ENCODE measurements at places on chromosomes 11 and 22. TPM values are rescaled to one million over a fixed set of nuclear protein-coding genes. Genes with fewer than 3 reads are reported as not detected.
A peak's percentile ranks its signal among the peaks of the same experiment; 100 is the strongest.

GRCh38 chr11:76131671-76132631 is 74.4 kb downstream of the WNT11 start:
- DNase-seq, result peak; percentile 21

GRCh38 chr11:56886455-56886854 is 102.3 kb upstream of the OR5AK2 start:
- no peak for DNase-seq

Gene PIWIL4
- total RNA-seq, result not detected

DNA sequence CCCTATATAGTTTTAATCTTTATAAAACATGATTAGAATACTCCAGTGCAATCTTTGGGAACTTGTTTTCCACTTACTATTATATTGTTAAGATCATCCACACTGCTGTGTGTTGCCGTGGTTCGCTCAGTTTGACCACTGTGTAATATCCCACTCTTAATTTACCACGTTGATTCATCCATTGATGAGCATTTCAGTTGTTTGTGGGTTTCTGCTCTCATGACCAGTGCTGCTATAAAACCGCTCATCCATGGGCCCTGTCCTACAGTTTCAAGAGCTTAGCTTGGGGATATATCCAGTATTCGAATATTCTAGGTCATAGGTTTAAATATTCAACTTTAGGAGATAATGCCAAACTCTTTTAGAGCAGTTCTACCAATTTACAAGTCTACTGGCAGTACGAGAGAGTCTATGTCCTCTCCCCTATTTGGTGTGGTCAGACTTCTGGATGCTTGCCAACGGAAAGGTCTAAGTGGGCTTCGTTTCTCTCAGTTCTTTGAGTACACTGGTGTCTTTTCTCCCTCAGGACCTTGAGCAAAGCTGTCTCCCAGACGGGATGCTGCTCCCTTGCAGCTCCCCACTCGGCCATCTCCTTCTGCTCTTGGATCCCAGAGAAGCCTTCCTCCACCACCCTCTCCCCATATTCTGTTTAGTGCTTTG is 94.9 kb upstream of the ALX4 start:
- peak; percentile 91 for DNase-seq

- no peak for DNase-seq
Observed at GRCh38 chr11:1879342-1879940, 12.3 kb downstream of the PRR33 start.

Gene ARFGAP2
- total RNA-seq, result 51.5 TPM

DNA sequence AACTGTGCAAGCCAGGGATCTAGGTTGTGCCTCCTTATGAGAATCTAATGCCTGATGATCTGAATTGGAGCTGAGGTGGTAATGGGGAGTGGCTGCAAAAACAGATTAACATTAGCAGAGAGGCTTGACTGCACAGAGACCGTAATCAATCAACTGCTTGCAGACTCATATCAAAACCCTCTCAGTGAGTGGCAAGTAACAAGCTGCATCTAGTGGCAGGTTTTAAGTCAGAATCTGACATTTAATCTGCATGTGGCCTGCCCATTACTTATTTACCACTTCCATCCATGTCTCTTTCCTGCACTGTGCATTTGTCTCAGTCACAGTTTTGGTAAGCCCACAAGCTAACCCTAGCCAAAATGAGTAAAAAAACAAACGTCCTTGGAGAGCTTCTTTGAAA is 11.2 kb downstream of the C11orf58 start:
- DNase-seq, result no peak

GRCh38 chr11:60953781-60954180 is 1.8 kb upstream of the SLC15A3 start:
- no peak for DNase-seq

DNA sequence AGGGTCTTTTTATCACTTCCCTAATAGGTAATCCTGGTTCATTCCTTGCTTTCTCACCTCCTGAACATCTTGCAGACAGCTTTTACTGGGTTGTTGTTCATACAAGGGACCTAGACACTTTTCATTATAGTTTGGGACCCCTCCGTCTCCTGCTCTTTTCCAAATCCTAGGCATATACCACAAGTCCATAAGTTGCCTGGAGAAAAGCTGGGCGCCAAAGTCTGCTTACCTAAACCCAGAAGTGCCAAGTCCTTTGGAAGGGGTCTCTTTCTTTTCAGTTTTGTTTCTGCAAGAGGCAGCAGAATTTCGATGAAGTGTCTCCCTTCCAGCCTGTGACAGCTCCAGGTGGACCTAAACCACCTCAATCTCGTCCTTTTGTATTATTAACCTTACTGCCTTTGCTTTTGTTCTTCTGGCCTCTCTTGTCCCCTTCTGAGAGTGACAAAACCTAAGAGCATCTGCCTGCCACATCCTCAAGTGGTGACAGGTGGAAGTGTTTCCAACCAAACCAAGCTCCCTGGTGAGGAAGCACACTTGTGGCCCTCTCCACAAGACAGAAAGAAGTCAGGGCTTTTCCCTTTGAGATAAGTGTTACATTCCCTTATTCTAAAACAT is 19.5 kb upstream of the P2RY6 start:
- no peak for DNase-seq

DNA sequence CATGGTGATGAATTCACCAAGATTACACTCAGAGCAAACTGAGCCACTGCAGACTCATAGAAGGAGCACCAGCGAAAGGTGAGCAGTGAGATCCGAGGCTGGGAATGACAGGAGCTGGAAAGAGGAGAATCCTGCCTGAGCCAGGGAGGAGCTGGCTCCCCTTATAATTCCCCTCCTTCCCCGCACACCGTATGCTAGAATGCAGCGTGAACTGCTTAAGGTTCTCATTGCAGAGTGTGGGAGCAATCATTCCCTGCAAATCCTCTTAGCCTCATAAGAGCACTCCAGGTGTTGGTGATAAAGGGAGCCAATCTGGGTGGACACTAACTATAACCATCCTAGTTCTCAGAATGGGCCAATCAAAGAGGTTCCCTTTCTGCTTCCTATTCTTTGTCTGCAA is 127.6 kb upstream of the TEAD1 start:
- no peak for DNase-seq

DNA sequence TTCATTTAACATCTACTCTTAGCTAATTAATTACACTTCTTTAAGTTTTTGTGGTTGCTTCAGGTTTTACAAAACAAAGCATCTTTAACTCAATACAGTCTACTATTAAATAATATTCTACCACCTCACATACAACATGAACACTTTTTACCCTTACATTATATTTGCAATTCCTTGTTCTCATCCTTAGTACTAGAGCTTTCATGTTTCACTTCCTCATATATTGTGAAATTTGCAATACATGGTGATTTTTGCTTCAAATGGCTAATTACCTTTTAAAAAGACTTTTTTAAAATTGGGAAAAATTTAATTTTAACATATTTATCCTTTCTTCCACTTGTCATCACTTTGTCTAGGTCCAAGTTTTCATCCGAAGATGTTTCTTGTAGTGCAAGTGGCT is 37.5 kb downstream of the RSF1 start:
- DNase-seq, result no peak

Gene API5
- 118 TPM for total RNA-seq

GRCh38 chr22:39490135-39490798 is 11.8 kb upstream of the MIEF1 start:
- peak; percentile 79 for DNase-seq

Gene POU2AF2
- not detected for total RNA-seq

DNA sequence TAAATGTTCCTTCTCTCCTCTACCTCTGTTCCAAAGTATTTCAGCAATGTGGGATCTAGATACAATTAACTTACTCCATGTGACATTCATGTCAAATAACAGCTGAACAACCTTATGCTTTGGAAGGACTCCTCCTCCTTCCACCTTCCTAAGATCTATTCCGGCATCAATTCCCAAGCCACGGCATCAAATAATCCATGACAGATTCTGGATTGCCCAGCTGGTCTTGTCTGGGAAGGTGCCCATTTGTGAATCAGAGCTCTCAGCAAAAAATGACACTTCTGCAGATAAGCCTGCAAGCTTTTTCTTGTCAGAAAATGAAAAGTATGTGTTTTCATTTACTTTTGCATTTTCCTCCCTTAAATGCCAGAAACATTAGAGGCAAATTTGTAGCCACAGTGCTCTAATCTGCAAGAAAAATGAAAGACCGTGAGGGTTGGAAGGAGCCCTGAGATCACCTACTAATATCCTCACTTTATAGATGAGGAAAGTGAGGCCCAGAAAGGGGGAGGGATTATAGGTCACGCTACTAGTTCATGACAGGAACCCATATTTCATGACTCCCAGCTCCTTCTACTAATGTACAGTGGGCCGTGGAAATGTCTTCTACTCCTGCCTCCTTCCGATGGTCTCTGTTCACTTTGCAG is 124.0 kb downstream of the ME3 start:
- DNase-seq, result no peak

Gene BTBD18
- total RNA-seq, result not detected

DNA sequence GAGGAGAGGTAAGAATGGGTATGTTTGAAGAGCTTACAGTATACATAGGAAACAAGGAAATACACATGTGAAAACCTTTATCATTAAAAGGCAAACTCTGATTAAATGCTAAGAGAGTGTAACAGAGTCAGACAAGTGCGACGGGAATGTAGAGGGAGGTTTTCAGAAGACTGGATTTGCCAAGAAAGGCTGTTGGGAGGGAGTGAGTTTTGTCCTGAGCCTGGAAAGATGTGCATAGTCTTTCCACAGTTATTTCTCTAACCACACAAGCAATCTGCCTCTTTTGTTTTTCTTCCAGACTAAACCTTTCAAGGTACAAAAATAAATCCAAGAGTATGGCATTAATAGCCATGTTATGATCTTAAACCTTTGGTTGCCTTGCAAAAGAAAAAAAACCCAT is 170.9 kb downstream of the KIRREL3 start:
- DNase-seq, result no peak

DNA sequence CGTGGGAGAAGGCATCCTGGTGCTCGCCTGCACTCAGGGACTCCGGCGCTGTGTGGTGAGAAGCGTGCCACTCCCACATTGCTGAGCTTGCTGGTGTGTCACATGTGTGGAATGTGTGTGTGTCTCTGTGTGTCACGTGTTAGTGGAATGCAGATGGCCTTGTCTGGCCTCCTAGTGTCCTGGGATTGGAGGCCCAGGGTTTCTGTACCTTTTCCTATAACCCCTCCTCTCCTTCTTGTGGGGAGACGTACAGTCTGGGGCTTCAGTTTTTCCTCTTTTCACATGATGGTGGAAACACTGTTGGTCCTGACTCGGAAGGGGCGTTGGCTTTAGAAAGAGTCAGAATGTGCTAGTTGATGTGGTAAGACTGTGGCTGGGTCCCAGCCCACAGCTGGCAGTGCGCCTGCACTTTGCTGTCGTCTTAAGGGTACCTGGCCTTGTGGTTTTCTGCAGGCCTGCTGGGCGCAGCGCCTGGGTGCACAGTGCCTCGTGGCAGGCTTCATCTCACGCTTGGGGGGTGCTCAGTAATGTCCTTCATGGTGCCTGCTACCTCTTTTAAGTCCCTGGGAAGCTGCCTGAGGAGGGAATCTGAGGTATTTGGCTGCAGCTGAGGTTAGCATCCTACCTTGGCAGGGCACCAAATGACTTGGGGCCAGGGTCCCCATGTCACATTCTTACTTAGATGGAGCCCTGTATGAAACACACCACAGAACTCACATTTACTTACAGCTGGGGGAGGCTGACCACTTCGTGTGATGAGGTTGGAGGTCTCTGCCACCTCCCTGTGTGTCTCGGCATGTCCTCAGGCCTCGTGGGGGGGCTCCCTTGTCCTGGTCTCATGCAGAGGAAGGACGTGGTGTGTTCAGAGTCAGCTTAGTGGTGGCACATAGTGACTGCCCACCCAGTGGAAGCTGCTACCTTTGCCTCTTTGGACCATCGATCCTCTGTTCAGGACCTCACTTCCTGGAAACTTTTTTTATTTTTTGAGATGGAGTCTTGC is 61.9 kb downstream of the MED15 start:
- DNase-seq, result no peak

DNA sequence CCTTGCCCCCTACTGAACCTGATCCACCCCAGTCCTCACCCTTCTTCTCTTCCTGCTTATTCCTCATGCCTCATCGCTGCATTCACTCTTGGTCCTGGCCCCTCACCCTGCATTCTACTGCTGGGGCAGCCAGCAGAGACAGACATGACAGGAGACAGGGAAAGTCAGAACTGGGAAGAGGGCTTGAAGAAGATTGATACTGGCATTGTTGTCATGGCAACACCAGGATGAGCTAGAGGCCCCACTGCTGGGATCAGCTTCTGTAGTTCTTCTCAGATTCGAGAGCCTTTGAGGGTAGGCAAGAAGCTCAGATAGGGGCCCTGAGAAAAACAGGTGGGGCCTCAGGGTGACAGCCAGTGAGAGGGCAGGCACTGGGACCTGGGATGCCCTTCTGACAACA is 264.3 kb downstream of the MIAT start:
- DNase-seq, result no peak

- no peak for DNase-seq
Observed at GRCh38 chr11:134574425-134574824, 162.4 kb upstream of the B3GAT1 start.

- no peak for DNase-seq
Observed at GRCh38 chr22:37274380-37274862, 7.9 kb upstream of the CYTH4 start.

Gene CLCF1
- 6.1 TPM for total RNA-seq

GRCh38 chr22:46591930-46592329 is 28.3 kb upstream of the GRAMD4 start:
- DNase-seq, result no peak

Measured in SJCRH30 (cell line).